ENCODE measurements at places on chromosomes 16 and 17. TPM values are rescaled to one million over a fixed set of nuclear protein-coding genes. Genes with fewer than 3 reads are reported as not detected.

NOL3 gene
- 24.8 TPM for total RNA-seq

ARSG gene
- 0.16 TPM for total RNA-seq

NOG gene
- 1.4 TPM for total RNA-seq

OR1A2 gene
- not detected for total RNA-seq

UNC13D gene
- 1.2 TPM for total RNA-seq

BRIP1 gene
- total RNA-seq: 7.4 TPM

ZNF276 gene
- total RNA-seq: 10.5 TPM

SP6 gene
- 2.5 TPM for total RNA-seq
